ENCODE measurements at places on chromosomes 3 and 15.
A peak's percentile ranks its signal among the peaks of the same experiment; 100 is the strongest.

DNA sequence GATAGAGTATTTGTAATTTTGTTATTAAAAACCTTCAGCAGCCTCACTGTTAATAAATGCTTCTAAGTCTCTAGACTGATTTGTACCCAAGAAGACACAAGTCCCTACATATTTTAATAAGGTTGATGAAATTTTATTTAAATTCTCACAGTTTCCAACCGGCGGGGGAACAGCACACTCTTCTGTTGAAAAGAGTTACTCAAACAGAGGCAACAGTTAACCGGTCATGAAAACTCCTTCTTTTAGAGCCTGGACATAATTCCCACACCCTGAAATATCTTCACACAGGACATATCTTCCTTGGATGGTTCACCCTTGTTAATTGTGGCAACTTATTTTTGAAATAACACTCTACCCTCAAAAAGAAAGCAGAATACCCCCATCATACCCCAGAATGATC is 278.8 kb downstream of the FOXP1 start:
- DNase-seq: no peak

- no peak for DNase-seq
These were observed 127.9 kb downstream of the DMXL2 start for GRCh38 chr15:51494411-51495314.

DNA sequence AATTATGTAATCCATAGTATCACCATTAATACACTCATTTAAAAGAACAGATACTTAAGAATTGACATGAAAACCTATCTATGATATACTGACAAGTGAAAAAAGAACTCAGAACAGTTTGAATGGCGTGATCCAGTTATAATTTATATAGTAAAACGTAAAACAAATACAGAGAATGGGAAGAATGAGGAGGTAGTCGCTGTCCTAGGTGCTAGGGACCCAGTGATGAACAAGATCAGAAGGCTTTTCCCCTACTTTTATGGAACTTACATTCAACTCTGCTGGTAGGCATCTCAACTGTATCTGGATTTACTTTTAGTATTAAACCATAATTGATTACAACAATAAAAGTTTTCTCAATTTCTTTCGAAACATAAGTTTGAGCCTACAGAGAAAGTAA is 31.8 kb downstream of the GSK3B start:
- no peak for DNase-seq

GRCh38 chr3:197352382-197352781 is 54.0 kb upstream of the DLG1 start:
- DNase-seq: no peak

DNA sequence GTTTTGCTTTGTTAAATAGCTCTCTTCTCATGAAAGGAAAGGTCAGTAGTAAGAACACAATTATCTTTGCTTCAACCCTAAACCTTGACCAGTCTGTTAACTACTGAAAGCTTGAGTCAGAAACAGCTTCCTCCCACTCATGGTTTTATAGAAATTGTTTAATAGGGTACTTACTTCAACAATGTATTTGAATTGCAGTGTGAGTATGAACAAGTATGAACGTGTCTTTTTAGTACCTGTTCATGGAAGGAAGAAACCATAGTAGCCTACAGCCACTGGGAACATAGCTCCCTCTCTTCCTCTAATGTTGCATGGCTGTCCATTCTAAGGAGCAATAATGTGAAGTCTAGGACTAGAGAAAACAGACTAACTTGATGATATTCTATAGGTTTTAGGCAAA is 311.0 kb downstream of the MCTP2 start:
- DNase-seq: no peak

DNA sequence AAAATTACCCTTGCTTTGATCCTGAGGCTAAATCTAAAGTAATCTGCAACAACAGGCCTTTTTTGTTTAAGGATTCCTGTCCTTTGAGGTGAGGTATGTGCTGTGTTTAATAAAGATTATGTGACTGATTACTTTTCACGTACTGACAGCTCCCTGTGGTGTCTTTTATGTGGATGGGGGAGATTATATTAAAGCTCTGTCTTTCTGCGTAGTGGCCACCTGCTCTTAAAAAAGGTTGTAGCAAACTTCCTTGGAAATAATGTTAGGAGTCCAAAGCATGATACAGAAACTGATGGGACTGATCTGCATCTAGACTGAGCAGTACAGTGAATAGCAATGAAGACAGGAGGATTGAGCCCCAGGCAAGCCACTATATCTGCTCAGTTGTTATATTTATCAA is 453.0 kb upstream of the GOLIM4 start:
- DNase-seq: no peak

GRCh38 chr3:9179826-9180763 is 69.4 kb downstream of the SRGAP3 start:
- no peak for DNase-seq

GRCh38 chr3:143972505-143973258 is 1.1 kb downstream of the DIPK2A start:
- peak; percentile 25 for DNase-seq

DNA sequence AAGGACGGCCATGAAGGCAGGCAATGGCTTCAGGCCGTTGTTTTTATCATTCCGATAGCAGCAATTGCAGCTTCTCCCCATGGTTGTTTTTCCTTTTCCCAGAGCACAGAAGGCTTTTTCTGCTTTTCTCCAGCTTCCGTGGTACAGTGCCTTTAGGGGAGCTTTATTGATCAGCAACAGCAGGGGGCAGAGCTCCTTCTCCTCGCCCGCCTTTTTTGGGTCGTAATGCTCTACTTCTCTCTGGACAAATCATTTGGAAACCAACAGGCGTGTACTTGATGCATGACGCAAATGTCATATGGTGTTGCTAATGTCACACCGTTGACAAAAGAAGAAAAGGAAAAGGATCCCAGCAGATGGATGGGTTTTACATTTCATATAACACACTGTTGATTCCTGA is 79.7 kb upstream of the SNRK start:
- no peak for DNase-seq

DNA sequence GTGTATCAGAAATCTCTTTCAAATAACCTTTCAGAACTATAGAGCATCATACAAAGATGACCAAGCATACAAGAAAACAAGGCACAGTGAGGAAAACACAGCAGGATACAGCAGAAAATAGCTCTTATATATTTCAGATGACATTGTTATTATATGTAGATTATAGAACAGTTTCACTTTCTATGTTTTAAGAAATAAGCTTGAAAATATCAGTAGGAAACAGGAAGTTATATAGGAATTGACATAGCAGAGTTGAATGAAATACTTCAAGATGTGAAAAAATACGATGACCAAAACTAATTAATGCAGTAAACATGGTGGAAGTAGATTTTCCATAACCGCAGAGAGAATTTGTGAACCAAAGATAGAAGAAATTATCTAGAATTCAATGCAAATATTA is 75.2 kb downstream of the LYSMD4 start:
- DNase-seq: no peak

- no peak for DNase-seq
These were observed 186.9 kb upstream of the CRBN start for GRCh38 chr3:3366386-3366785.

DNA sequence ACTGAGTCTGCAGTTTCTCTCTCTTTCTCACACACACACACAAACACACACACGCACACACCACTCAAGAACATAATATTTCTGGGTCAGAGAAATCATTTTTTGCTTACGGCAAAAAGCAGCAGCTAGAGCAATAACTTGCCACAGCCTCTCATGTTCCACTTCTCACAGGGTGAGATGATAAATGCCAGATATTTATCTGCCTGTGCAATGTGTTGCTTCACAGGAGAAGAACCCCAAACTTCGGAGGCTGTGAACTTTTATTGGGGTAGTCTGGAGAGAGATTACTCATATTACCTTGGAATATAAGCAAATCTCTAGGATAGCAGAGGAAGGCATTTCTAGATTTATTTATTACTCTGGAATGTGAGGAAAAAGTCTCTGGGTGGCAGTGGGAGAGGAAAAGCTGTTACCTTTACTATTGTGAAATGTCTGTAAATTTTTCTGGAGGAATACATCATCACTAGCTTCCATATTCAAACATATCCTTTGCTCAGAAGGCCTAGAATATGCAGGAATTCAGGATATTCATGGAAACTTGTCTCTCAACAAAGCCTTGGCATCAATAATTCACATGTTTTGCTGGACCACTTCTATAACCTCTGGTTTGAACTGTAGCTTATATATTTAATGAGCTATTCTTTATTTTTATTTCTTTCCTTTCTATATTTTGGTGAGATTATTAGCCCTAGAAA is 369.2 kb downstream of the NSUN3 start:
- DNase-seq: no peak

DNA sequence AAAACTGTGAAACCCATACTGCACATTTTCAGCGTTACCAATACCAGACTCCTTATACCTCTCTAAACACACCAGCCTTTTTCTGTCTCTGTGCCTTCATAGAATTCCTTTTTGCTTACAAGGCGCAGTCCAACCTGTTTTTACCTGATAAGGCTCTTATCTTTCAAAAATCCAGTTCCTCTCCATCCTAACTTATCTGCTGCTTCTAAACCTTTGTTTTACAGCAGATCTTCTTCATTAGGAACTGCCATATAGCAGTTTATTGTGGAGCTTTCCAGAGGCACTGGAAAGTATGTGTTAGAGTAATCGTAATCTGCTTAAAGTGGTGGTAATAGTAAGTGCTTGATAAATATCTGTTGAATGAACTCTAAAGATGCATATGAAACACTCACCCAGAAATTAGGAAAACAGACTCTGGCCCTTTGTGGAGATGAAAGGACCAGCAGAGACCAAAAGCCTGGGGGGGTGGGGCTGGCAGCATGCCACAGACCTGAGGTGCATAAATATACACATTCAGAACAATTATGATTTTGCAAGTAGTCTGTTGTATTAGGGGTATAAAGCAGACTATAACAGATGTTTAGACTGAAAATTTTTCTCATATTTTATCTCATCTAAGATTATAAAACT is 29.3 kb downstream of the PPP2R3A start:
- DNase-seq: no peak

DNA sequence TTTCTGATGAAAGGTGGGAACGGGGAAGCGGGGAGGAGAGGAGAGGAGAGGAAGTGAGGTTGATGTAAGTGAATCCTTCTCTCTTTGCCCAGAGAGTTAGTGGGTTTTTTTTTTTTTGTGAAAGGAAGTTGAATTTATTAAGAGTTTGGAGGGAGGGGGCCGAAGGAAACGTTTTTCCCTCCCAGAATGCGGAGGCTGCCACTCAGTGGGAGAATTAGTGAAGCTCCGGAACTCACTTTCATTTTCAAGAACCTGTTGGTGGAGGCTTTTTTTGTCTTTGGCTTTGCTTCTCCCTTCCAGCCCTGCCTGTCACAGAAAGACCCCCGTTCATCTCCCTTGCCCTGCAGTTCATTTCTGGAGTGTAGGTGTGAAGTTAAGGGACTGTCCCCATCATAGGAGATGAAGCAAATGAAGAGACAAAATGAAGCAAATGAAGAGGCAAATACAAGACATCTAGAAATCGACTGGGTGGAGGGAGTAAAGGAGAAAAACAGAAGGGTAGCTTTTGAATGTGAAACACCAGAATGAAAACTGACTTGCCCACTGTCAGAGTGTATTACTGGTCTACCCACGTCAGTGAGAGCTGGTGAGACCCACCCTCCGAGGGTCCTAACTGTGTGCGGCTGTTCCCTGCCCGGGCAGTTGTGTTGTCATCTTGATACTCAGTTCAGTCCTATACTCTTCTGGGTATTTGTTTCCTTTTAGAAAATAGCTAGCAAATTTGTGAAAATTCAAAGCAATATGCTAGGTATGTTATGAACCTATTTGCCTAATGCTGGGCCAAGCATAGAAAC is 91.5 kb downstream of the ITPR1 start:
- no peak for DNase-seq

GRCh38 chr3:52782412-52783210 is 5.2 kb downstream of the ITIH1 start:
- no peak for DNase-seq

DNA sequence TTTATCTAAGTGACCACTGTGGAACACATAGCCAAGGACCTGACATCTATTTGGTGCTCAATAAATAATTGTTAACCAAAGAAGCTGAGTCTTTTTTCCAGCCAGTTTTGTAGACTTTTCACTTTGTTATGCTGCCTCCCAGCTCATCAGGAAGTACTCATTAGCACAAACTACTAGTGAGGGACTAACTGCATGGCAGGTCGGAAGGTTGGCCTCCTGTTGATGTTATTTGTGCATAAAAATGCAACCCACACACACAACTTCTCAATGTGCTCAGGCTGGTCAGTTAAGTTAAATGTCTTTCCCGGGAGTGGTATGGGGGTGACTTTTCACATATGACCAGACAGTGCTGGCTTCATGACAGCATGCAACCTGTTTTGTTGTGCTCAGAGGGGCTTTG is 263.0 kb upstream of the TOPAZ1 start:
- no peak for DNase-seq

- no peak for DNase-seq
These were observed 9.0 kb upstream of the MEIS2 start for GRCh38 chr15:37109168-37109871.

- DNase-seq: no peak
These were observed 55.7 kb downstream of the MB21D2 start for GRCh38 chr3:192861972-192862371.

- DNase-seq: no peak
These were observed 21.2 kb upstream of the LMOD3 start for GRCh38 chr3:69143612-69144011.
